ENCODE measurements at places on chromosomes 6 and 20.

- DNase-seq: no peak
Measured at GRCh38 chr6:44260011-44260410, 2.7 kb upstream of the SLC35B2 start.

DNA sequence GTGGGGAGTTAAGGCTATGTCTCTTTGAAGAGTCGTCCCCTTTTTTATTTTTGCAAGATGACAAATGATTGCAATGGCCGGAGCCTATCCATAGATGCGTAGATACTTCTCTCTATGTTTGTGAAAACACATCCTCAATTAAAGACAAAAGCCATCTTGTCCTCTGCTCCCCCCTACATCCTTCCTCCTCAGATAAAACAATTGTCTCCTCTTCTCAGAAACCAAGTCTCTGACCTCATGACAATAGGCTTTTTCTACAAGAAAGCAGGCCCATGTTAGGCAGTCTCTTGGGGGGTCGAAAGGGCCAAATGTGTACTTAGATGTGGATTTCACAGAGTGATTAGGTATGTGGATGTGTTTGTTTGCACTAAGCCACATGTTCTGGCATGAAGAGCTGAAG is 51.1 kb upstream of the SSTR4 start:
- no peak for DNase-seq

DNA sequence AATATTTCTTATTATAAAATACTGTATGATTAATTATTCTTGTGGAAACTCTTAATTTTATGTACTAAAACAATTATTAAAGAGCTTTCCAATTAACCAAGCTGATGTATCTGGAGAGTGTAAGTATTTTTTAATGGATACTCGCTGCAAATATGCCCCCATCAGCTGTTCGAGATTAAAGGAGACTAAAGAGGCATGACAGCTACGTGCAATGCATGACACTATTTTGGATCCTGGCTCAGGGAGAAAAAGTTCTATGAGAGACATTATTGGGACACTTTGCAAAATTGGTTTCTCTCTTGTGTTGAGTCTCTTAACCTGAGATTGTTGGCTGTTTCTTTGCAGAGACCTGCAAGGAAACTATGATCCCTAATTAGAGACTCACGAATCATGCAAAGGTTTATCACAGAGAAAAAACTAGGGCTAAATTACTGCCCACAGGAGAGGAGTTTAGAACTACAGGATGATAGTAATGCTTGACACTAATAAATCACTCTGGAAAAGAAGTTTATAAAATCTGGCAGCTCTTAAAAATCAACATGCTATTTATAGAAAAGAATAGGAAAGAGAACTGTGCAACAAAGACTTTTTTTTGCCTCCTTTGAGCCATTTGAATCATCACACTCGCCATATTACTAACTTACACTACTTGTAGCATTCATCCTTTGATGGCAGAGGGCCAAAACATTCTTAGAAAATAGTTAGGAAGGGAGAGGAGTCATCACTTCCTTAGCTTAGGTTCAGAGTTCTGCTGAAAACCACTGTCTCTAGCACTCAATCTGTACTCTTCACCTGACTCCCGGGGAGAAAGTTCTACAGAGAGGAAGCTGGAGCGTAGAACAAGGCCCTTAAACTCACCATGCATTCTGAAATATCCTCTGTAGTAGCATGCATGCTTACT is 25.3 kb downstream of the NRN1 start:
- no peak for DNase-seq

DNA sequence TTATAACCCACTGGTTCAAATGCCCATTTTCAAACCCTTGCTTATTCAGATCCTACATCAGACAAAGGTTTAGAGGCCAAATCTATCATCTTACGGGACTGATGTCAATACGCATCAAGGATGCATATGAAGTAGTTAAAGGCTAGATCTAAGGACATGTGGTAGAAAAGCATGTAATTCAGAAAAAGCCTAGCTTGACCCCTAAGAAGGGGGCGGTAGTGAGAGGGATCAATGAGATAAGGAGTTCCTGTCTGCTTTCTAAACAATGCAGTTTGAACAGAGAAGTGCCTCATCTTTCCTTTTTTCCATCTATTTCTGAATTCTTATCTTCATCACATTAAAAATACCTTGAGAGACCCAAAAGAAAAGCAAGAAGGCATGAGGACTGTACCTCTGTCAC is 237.7 kb downstream of the ARHGAP18 start:
- no peak for DNase-seq
